MV-4-11 (cell line): ENCODE measurements at places on chromosomes 7 and 10.
A peak's percentile ranks its signal among the peaks of the same experiment; 100 is the strongest.

DNA sequence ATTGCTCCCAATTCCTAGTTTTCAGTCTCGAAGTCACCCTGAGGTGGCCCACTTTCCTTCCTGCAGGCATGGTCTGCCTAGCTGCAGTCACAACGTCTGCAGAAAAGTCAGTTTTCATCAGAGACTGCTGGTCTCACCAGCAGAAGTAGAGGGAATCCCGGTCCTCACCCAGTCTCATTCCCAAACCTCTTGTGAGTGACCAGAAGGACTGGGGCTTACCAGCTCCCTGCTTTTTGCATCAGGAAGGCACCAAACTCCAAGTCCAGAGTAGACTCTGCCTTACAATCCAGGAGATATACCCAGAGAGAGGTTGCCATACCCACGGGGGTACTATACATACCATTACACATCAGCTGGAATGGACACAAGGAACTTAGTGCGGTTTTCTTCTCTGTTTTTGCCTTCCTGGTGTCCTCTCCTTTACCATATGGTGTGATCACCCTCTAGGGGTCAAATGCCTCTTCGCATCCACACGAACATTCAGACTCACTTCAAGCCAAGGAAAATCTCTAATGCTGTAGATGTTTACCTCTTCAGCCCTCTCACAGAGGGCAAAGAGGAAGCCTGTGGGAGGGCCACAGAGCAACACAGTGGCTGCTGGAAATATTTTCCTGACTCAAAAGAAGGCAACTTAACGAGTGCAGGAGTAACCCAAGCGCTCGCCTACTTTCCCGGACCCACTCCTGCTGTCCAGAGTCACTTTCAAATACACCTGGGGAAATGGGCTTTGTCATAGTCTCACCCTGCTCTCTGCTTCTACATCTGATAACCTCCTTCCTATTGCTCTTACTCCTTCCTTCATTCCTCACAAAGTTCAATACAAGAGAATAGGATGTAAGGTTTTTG is 220.9 kb downstream of the C7orf25 start:
- DNase-seq: peak; percentile 8

DNA sequence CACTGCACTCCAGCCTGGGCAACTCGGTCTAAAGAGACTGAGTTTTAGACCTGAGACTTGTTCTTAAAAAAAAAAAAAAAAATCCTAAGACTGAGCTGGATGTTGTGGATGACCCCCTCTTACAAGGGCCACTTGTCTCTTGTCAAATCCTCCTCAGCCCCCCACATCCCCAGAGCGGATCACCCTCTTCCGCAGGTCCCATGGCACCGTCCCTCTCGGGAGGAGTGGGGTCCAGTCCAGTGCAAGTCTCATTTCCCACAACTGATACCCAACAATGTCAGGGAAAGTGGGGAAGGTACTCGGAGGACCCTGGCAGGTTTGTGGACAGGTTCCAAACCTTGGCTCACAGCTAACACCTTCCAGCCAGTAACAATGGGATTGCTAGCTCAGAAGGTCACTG is 100.3 kb downstream of the ELFN1 start:
- DNase-seq: no peak

GRCh38 chr10:117536072-117536865 is 6.3 kb upstream of the EMX2 start:
- no peak for DNase-seq

DNA sequence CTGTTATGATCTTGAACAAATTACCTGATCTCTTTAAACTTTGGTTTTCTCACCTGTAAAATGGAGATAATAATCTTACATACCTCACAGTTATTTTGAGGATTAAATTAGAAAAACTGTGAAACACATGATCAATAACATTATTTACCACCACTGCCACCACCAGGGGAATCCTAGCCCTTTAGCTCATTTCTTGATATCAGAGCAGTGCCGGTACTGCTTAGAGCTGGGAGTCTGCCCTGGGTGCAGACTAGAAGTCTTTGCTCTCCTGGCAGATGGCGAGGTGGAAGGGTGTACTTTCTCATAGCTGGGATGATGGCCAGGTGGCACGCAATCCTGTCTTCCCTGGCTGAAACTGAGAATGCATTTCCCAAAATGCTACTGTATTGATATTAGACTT is 12.7 kb upstream of the EFCAB10 start:
- DNase-seq: no peak

DNA sequence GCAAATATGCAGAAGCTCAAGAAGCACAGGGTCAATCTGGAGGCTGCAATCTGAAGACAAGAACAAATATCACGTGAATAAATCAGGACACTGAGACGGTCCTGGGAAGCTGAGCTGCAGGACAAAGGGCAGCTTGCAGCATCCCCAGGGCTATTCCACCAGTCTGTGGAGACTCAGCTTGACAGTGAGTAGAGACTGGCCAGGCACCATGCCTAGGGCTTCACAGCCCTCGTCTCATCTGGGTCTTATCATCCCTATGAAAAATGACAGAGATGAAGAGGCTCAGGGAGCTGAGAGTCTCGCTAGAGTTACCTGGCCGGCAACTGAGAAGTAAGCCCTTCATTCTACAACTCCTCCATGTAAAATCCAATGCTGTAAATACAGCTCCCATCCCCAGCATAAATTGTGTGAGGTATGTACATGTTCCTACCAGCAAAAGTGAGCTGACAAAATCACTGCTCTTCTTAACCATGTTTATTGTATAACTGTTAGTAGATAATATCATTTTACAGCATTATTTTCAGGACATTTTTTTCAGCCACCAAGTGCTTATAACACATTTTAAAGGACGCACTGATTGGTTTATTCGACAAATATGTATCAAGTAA is 186.6 kb upstream of the IGFBP3 start:
- DNase-seq: no peak

GRCh38 chr7:76512941-76513816 is 2.8 kb downstream of the UPK3B start:
- no peak for DNase-seq

- DNase-seq: no peak
Observed at GRCh38 chr10:31669357-31669756, 259.3 kb downstream of the ARHGAP12 start.

GRCh38 chr7:130944997-130945396 is 211.0 kb upstream of the KLF14 start:
- no peak for DNase-seq
